CMK (cell line): ENCODE measurements at places on chromosomes 16 and 17.
A peak's percentile ranks its signal among the peaks of the same experiment; 100 is the strongest.

DNA sequence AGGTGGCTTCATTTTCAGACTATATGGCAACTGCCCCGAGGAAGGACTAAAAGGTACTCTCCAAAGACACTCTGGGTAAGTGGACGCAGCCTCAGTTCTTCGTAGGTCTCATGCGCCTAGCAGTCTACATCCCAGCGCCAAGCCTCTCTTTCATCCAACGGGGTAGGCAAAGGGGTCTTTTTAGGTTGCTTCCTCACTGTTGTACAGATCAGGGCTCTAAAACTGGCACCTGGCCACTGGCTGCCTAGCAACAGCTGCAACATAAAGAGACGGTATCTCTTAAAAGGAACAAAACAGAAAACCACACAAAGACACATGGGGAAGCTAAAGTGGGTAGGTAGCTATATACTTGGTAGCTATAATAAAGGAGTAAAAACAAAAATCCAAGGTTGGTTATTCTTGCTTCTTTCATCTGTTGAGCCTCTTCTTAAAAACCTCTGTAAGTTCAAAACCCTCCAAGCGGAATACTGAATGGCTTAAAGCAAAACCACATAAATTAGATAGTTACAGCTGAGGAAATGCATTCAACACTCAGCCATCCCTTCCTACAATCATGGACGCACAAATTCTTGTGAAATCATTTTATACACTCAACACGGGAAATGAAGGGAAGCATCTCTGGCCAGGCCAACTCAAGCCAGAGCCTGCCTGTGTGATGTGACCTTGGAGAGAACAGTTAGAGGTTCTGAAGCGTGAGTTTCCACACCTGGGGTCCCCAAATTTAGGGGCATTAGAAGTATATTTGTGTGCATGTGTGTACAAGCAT is 22.7 kb downstream of the CYTH1 start:
- no peak for DNase-seq

DNA sequence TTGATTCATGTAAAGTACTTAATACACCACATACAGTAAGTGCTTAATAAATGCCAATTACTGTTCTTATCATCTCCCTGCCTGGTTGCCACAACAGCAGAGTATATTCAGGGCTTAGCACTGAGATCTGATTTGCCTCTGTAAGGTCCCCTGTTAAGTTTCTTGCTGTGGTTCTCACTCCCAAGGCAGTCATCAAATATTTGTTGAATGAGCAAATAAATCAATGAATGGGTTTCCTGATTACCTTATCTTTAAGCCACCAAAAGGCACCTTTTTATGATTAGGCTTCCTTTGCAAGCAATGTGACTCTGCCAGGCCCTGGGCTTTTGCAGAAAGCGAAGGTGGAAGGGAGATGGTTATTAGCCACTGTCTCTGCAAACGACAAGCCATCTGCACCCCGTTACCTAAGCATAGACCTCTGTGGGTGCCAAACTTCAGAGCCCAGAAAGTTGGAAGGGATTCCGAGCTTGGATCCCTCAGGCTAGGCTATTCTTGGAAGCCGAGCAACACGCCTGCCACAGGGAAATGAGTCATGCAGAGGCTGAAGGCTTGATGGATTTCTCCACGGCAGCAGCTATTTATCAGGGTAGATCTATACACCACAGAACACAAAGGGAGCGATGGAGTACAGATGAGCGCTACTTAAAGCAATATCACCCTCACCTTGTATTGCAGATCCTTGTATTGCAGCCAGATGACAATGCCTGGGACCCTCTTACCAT is 102.0 kb downstream of the GRIN2A start:
- no peak for DNase-seq

- no peak for DNase-seq
Observed at GRCh38 chr16:53090286-53090590, 35.4 kb downstream of the CHD9 start.

GRCh38 chr16:55828680-55829079 is 4.2 kb downstream of the CES1 start:
- no peak for DNase-seq

DNA sequence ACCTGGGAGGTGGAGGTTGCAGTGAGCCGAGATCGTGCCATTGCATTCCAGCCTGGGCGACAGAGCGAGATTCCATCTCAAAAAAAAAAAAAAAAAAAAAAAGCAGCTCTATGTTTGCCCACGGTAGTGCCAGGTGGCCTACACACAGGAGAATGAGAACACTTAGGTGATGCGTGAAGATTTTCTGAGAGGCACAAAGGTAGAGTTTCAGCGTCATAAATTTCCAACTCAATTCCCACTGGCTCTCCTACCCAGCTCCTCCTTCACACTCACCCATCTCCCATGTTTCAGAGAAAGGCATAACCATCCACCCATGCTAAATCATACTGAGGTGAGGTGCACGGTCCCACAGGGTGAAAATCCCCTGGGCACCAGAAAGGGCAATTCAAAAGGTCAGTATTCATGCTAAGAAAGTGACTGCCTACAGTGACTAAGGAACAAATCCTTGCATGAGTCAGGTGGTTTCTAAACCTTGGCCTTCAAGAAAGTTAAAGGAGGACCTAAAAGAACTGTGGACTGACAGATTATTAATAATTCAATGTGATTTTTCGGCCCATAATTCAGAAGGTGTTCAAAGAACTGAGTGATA is 4.8 kb downstream of the DCAKD start:
- DNase-seq: no peak

DNA sequence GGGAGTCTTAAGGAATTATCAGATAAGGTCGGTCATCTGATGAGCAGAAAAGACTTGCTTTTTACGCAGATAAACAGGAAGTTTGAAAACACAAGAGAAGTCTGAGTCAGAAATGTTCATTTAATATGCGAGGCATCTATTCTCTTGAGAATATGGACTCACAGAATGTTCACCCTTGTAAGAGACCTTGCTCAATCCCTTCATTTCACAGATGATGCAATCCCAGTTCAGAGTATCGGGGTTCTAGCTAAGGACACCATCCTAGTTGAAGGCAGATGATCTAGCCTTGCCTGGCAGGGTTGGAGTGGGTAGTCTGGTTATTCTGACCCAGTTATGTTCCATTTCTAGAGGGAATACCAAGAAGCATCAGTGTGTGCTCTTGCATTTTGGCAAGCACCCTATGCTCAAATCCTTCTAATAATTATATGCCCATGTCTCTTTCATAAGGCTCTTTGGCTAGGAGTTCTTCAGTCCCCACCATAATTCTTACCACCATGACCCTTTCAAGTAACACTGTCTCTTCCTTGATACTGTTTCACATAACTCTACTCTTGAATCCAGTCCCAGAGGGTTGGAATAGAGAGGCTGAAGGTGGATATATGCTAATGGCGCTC is 42.5 kb downstream of the YPEL2 start:
- DNase-seq: no peak

DNA sequence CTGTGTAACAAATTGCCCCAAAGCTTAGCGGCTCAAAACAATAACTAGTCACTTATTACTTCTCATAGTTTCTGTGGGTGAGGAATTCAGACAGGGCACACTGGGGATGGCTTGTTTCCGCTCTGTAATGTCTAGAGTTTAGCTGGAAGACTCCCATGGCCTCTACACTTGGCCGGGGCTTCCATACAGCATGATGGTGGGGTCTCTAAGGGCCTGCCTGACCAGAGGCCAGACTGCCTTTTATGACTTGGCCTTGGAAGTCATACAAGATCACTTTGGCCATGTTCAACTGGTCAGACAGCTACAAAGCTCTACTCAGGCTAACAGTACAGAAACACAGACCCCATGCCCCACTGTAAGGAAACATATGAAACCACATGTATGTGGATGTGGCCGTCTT is 8.2 kb downstream of the GLP2R start:
- no peak for DNase-seq

GRCh38 chr16:74305978-74306784 is 9.6 kb downstream of the PSMD7 start:
- no peak for DNase-seq

DNA sequence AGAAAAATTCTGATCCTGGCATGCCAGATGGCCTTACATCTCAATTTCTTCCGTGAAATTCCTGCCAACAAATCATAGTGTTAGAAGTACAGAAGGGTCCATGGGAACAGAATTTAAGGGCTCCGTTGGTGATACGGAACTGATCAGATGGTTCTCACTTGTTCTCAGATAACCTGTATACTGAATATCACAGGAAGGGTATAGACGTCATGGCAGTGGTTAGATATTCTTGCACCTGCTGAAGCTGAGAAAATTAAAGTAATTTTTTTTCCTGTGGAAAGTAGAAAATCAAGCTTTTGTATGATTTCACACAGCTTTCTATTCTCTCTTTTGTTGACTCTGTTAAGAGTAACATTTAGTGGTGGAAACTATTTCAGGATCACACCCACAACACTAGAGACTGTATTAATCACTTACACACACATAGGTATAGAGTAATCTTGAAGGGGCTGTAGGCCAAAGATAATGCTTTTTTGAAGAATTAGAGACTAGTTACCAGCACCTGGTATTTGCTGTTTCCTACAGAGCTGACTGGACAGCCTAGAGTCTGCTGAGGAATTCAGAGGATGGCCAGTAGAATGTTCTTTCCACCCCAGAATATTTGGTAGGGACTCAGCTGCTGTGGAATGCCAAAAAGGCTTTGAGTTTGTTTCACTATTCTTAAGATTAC is 7.5 kb downstream of the TENT4B start:
- no peak for DNase-seq

- DNase-seq: no peak
Observed at GRCh38 chr17:39178536-39178935, 12.6 kb upstream of the ARL5C start.

GRCh38 chr17:28982131-28982793 is 23.6 kb downstream of the SEZ6 start:
- DNase-seq: no peak

DNA sequence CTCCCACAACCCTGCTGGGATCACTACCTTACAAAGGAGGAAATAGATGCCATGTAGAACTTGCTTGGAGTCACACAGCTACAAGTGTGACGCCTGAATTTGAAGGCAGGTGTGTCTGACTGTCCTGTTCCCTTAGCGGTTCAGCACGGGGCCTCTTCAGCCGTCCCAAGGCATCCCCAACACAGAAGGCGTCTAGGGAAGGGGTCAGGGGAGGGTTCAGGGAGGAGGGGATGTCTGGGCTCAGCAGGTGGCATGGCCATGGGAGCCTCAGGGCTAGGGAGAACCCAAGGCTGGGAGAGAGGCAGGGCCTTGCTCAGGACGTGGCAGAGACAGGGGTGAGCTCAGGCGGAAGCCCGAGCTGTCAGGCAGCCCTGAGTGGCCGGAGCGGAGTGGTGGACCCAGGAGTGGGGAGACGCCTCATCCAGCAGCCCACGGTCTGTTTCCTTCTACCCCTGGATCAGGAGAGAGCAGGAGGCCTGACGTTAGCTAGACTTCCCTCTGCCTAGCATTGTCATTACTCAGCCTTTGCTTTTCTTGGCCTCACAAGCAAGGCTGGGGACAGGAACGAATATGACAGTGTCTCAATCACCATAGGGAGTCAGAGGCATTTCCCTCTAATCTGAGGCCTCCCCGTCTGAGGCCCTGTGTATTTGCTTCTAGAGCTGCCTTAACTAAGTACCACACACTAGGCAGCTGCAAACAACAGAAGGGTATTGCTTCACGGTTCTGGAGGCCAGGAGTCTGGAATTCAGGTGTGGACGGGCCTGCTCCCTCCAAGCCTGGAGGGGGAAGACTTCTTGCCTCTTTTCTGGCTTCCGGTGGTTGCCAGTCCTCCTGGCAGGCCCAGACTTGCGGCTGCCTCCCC is 31.3 kb upstream of the ANKRD40CL start:
- no peak for DNase-seq

DNA sequence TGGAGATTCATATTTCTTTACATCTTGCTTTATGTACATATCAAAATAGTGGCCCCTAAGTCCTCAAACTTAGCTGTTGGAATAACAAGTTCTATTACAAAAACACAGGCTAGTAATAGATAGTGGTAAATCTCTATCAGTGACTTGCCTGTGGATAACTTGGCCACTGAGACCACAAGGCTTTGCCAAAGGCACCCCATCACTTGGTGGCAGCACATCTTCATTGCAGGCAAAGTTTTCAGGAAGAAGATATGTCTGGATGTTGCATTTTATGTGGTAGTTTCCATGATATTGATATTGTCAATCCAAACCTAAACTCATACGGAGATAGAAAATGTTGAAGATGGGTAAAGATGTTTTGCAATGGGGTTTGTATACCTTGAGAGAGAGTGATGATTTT is 58.5 kb downstream of the KNOP1 start:
- DNase-seq: no peak

GRCh38 chr16:20923876-20924275 is 23.3 kb downstream of the LYRM1 start:
- DNase-seq: no peak

- no peak for DNase-seq
Observed at GRCh38 chr17:81802048-81802758, 1.7 kb upstream of the GCGR start.

DNA sequence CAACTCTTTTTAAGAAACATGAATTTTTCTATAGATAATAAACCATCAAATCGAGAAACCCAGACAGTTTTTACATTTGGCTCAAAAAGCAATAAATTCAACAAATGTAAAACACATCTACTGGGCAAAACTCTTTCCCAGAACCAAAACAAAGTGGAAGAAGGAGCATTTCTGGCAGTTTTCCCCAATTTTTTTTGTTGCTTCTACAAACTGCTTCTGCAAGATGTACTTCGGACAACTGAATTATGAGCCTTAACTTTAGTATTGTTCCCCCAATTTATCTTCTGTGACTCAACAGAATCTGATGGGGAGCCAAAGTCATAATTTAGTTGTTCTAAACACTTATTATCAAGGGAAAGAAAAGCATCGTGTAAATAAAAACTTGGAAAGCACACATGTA is 1047.2 kb downstream of the CDH11 start:
- no peak for DNase-seq

- DNase-seq: no peak
Observed at GRCh38 chr17:40297511-40297910, 9.8 kb downstream of the CDC6 start.

DNA sequence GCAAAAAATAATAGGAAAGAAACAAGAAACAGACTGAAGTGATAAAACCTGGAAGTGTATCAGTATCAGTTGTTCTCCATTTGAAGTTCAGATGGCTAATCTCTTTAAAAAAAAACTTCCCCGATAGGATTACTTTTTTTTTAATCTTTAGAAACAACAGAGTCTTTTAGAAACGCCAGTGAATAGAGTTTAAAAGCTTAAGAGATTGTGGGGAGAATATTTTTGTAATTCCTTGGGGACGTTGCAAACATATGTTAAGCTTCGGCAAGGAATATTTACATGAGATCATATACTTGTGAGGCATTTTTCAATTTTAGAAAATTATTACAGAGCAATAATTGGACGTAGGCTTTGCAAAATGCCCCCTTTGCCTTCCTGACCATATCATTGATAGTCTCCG is 13.2 kb downstream of the MAF start:
- no peak for DNase-seq

- no peak for DNase-seq
Observed at GRCh38 chr16:67230809-67231660, 4.1 kb downstream of the TMEM208 start.

DNA sequence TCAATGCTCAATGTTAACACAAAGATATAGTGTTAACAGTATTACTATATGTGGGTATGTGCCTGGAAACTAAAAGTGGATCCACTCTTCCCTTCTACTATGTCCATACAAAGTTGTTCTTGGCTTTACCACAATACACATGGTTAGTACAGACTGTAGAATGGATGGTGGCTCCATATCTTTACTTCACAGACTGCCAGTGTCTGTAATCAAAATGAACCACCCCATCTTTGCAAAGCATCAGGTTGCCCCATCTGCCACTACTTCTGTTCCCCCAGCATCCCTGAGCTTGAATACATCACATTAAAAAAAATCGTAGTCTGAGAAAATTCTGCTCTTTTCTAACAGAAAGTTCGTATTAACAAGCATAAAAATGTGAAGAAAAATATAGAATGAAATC is 30.0 kb downstream of the USP32 start:
- DNase-seq: peak; percentile 45
